Hindlimb muscle (tissue), 1 donor: ENCODE measurements at places on chromosomes 5 and 9. TPM values are rescaled to one million over a fixed set of nuclear protein-coding genes. Genes with fewer than 3 reads are reported as not detected.

CCDC69 gene
- 86.9 TPM for polyA plus RNA-seq

ZDHHC11B gene
- polyA plus RNA-seq, result 7.3 TPM

SOWAHA gene
- polyA plus RNA-seq, result 0.23 TPM

FAM153A gene
- polyA plus RNA-seq, result 0.49 TPM

RLN2 gene
- polyA plus RNA-seq, result 0.61 TPM

DNA sequence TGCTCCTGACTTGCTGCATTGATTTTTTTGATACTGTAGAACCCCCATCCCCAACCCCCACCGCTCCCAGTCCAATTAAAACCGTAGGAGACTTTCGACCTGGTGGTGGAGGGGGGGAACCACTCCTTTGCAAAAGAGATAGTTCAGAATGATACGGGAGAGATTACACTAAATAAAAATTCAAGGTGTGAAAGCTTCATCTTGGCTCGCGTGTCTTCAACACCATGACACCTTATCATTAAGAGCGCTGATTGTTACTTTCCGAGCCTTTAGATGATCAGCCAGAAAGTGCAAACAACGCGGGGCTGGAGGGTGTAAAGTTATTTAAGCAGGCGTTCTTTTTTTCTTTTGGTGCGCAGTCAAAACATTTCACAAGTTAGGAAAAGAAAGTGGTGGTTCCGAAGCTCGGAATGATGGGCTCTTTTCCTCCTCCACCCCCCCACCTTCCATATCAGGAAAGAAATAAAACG is 1.3 kb upstream of the ZNF462 start:
- DNase-seq, result no peak

DNA sequence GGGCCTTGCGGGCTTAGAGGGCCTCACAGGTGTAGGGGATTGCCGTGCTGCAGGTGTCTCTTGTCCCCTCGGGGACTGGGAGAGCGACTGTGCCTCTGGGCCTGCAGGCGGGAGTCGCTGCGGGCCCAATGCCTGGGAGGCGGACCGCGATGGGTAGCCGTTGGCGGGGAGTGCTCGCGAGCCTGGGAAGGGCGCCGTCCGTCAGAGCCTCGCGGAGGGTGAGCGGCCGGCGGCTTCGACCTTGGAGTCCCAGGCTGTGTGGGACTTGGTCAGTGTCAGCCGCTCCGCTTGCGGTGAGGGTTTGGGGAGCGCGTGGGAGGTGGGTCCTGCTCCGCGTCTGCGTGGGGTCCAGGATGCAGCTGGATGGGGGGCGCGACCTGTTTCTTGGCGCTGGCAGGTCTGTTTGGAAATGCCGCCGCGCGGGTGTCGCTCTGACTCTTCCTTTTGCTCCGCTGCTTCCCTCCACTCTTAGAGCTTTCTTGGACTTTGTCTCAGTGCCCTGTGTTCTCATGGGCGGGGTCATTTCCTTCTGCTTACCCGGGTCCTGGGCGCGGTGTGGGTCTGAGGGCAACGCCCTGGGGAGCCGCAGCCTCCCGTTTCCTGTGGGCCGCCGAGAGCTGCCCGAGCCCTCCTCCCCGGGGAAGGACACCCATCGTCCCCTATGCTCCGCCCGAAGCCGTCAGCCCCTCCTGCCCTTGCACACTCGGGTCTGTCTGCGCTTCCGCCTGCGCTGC is 88.9 kb upstream of the CACNA1B start:
- no peak for DNase-seq

- no peak for DNase-seq
Observed at GRCh38 chr5:106097340-106097739, 1573.4 kb downstream of the EFNA5 start.

GRCh38 chr5:153659039-153659736 is 168.7 kb downstream of the GRIA1 start:
- no peak for DNase-seq

DNA sequence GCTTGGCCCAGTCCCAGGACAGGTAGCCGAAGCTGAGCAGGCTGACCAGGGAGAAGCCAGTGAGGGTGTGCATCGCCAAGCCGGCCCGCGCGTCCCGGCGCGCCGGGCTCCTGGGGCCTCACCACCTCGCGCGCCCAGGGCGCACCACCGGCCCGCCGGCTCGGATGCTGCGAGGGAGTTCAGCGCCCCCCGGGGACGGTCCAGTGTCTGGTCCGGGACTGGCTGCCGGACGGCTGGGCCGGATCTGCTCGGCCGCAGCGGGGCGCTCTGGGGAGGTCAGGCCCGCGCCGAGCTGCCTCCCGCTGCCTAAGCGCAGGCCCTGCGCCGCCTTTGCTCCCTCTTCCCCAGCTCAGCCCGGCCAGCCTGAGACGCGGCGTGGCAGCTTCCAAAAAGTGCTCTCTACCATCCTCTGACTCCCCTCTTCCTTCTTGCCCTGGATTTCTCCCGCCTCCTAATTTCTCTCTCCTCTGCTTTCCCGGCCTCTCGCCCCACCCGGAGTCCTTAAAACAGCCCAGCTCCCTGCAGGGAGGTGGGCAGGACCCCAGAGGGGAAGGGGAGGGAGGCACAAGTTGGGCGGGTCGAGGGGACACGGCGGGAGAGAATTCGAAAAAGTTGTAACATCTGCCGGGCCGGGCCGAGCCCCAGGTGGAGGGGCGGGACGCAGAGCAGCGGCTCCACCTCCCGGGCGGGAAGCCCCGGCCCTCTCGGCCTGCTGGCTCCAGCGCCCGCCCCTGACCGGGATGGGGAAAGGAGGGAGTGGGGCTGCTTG is at the start of gene ARSI:
Gene ARSI, minus strand, starts transcription at position 605 of the 769 bp plus-strand sequence. Its CDS starts 532 bp downstream, at position 73.
- DNase-seq, result peak; percentile 84

GRCh38 chr9:274406-274805 is 59.7 kb downstream of the DOCK8 start:
- no peak for DNase-seq

DNA sequence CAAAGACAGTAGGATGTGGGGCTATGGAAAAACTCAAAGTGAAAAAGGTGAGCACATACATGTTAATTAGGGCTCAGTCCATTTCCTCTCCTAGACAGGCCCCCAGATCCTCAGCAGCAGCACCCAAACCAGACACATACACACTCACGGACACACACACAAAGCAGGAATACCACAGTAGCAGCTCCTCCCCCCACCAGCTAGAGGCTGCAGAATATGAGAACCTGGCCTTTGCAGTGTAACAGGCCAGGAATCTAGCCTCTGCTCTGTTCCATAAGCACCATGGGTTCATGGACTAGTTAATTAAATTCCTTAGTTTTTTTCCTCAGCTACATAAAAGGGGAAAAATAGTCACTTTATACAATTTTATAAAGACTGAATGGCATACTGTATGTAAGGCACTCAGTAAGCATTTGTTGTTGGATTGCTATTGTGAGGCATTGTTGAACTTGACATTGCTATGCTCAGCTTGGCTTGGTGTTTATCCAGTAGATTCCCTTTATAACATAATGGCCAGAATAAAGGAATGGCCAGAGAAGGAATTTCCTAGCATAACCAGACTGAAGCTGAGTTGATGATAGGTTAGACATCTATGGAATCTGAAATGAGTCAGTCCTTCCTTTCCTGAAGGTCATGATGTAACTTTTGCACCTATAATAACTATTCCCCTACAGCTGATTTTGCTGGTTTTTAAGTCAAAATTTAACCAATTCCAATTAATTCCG is 186.8 kb downstream of the SEMA5A start:
- no peak for DNase-seq

GRCh38 chr5:36575361-36575781 is 31.0 kb upstream of the SLC1A3 start:
- DNase-seq, result no peak

GRCh38 chr9:81522716-81523551 is 166.4 kb downstream of the TLE1 start:
- peak; percentile 23 for DNase-seq

DNA sequence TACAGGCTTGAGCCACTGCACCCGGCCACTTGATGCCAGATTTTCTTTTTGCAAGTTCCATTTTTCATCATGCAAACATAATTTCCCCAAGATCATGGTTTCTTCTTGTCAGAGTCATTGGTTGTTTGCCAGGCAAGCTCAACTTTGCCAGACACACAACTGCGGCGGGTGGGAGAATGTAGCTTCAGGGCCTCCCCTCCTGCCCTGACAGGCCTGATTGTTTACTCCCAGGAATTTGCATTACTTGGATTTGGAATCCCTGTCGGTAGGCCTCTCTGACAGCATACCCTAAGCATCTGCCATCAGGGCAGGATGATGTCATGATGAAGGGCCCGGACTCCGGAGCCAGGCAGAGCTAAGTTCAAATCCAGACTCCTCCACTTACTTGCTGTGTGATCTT is 15.1 kb downstream of the RPS14 start:
- no peak for DNase-seq

DNA sequence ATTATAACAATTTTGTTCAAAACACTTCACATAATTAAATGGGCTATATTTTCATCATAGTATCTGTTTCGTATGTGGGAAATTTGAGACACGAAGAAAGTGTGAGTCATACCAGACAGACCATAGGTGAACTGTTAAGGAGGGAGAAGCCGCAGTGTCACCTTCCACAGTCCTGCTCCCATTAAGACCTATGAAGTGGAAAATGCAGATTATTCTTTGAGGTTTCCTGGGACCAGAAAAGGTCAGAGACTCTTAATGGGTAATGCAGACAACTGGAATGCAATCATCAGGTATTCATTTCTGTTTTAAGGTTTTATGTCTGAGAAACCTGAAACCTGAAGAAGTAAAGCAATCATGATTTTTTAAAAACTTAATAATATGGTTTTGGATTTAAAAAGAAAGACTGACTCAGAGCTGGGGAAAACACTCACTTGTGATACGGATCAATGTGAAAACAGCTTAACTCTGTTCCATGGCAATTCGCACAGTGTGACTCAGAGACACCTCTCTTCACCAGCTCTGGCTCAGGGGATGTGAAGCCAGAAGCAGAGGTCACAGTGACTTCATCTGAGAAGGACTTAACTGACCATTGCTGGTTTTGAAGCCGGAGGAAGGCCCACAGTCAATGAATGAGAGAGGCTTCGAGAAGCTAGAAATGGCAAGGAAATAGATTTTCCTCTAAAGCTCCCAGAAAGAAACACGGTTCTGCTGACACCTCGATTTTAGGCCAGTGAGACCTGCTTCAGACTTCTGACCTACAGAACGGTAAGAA is 17.2 kb upstream of the GCNT1 start:
- no peak for DNase-seq

DNA sequence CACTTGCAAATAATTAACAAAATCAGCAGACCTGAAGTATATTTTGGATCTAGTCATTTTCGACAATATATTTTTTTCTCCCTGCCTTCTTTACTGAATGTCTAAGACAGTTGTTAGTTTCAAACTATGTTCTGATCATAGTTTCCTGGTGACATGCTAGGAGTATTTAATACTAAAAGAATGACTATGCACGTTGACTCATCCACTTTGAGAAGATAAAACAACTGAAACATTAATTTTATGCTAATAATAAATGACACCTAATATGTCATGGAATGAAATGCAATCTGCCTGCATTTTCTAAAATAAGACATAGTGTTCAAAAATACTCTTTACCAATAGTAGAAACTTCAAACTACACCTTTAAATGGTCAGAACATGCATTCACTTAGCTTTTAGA is 2123.7 kb upstream of the C9orf72 start:
- no peak for DNase-seq

- DNase-seq, result no peak
Observed at GRCh38 chr9:87677776-87678587, 47.9 kb upstream of the CTSL start.

GRCh38 chr5:14218897-14219573 is 75.9 kb downstream of the TRIO start:
- DNase-seq, result no peak

GRCh38 chr5:164224772-164225171 is 719.4 kb downstream of the MAT2B start:
- no peak for DNase-seq
